Ureter (tissue), 1 donor: ENCODE measurements at places on chromosomes 3 and 15. TPM values are rescaled to one million over a fixed set of nuclear protein-coding genes. Genes with fewer than 3 reads are reported as not detected.

DNA sequence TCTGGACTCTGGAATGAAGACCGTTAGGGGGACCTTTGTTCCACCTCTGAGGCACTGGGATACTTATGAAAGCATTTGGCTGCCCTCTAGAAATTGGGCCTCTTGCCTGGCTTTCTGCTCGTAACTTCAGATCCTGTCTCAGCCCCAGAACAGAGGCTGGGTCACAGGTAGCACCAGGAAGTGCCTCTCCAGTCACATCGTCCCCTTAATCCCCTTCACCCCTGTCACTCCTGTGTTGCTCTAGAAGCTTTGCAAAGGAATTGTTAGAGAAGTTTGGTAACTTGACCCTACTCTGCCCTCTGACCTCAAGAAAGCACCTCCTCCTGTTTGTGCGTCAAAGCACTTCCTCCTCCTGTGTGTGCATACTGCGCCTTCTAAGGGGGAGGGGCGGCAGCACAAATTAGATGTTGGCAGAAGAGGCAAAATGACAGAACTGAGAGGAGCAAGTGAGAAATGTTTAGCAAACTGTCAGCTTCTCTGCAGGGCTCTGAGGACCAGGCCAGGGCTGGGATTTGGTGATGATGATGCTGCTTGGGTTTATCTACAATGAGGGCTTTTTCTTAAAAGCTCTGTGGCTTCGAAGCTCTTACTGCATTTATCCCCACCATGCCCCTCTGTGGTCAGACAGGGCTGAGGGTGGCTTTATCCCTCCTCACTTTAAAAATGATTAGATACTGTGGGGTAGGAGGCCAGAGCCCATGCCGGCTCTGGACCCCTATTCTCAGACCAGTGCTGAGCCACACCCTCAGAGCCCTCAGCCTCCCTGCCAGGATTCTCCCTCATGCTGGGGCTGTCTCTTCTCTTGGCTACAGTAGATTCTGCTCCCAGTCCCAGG, 76.2 kb downstream of the LARS2 start:
- no peak for DNase-seq

DNA sequence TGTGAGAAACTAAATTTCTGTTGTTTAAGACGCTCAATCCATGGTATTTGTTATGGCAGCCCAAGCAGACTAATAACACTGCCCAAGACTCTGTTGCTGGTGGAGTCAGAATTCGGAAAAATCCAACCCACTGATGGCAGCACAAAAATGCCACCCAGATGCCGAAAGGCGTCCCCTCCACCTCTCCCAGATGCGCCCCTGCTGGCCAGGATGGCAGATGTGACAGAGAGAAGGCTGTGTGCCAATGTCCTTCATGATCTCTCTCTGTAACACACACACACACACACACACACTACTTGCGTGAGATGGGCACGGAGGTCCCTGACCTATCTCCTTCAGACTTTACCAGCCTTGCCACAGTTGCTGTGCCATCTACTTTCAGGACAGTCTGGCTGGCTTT, 10.9 kb upstream of the LYSMD4 start:
- DNase-seq: no peak

- no peak for DNase-seq
Observed at GRCh38 chr3:78729946-78730345, 1037.9 kb downstream of the ROBO1 start.

DNA sequence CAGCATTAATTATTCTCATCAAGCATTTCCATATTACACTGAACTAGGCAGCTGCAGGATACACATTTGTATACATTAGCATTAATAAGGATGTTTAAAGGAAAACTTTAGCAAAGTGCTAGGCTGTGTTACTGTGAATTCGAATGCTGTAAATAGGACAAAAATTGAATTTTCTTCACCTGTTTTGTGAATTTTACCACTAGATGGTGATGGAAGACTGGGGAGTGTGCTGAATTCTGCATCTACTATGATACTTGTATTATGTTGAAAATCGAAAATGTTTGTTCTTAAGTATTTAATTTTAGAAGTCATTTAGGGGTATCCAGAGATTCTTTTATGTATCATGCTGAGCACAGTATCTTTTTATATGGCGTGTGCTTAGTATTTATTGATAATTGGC, 12.3 kb upstream of the P2RY14 start:
- no peak for DNase-seq

DNA sequence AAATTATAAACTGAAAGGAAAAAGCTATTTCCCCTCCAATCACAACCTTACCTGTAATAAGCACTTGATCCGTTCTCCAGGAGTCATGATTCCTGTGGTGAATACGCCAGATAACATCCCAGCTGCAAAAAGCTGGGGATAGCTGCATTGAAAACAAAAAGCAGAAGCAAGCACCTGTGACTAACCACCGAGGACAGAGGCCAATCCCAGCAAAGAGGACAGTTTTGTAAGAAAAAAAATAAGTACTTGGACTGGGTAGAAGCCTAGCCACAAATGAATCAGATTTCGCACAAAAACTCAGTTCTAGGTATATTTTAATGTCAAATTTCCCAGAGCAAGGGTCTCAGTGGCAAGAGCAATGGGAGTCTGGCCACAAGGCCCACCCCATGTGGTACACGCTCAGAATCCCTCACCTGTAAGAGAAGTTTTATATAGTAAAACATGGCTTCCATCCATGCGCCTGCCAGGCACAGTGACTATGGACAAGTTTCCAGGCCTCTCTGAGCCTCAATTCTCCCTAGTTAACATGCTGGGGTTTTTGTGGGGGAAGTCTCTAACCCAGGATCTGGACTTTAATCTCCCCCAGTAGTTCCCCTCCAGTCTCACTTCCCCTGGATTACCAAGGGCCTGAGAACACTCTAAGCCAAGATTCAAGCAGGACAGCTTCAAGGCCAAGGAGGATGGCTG, 19.2 kb downstream of the SLC25A20 start:
- DNase-seq: no peak

DNA sequence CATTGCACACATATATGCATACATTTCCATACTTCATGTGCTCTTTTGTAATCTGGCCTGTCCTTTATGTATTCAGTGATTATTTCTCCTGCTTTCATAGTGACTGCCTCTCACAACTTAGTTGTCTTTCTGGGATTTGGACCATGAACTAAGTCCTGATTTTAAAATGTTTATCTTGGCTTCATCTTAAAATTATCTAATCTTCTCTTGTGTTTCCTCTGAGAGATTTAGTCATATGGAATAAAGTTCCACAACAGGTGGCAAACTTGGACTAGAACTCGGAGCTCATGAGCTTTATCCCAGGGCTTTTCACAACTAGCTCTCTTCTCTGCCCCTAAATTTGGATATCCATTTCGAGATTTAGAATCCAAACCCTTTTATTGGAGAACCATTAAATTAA, 44.3 kb downstream of the U2SURP start:
- no peak for DNase-seq

DNA sequence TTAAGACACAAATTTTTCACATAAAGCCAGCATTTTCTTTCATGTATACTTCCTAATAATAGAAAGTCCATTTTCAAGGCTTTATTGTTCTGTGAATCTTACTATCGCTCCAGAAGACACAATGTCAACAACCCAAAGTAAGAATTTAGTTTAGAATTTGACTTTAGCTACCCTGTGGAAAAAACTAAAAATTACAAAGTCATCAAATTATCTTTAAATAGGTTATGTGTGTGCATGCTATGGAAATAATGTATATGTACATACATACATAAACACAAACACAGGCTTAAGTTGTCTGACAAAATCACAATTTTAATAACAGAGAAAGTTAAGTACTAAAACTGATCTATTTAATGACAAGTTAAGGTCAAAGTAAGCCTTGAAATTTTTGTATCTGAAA, 20.2 kb upstream of the XXYLT1 start:
- no peak for DNase-seq

DNA sequence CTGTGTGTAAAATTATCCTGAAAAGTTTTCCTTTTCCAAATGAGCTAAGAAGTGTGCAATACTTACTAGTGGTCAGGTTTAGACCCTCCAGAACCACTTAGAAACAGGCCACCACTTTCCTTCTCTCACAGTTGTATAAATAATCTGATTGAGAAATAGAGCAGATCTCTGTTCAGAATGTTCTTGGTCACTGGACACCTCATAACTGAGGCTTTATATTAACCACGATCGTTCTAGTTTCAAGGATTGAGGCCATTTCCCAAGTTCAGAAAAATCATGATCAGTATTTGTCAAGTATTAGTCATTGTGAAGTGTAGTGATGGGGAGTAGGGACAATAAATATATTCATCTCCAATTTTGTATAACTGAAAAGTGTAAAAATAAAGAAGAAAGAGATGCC, 1.0 kb upstream of the MAP3K13 start:
- no peak for DNase-seq

Gene CCR5
- total RNA-seq: 3.3 TPM

Gene MST1R
- total RNA-seq: 39.2 TPM

Gene BLM
- 3.7 TPM for total RNA-seq
